COLO829 (cell line): ENCODE measurements at places on chromosomes 12 and 14.

DNA sequence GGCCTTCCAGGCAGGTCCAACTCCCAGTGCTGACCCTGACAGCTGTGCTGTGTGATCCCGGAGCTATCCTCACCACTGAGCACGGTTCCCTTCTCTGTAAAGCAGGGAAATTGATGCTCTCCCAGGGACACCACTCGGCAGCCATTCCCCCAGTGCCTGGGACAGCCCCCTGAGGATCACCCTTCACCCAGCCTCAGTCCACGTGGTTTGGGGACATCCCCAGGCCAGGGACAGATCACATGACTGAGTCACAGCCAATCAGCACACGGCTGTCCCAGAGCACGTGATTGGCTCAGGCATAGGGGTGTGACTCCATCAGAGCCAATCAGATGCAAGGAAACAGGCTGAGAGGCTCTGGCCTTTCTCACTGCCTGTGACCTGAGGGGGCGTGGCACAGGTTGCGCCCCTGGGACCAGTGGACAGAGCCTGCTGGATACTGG, 68.8 kb upstream of the SFSWAP start:
- no peak for DNase-seq

GRCh38 chr12:51997136-51997535, 9.6 kb upstream of the TAMALIN start:
- DNase-seq: no peak

GRCh38 chr12:123946152-123946515, 26.5 kb downstream of the CCDC92 start:
- DNase-seq: no peak

- no peak for DNase-seq
These were observed 89.4 kb downstream of the GALNT9 start for GRCh38 chr12:132239796-132240668.

GRCh38 chr12:41459111-41459905, 271.2 kb downstream of the PDZRN4 start:
- no peak for DNase-seq

- DNase-seq: no peak
These were observed 55.2 kb downstream of the FOS start for GRCh38 chr14:75333606-75334548.

DNA sequence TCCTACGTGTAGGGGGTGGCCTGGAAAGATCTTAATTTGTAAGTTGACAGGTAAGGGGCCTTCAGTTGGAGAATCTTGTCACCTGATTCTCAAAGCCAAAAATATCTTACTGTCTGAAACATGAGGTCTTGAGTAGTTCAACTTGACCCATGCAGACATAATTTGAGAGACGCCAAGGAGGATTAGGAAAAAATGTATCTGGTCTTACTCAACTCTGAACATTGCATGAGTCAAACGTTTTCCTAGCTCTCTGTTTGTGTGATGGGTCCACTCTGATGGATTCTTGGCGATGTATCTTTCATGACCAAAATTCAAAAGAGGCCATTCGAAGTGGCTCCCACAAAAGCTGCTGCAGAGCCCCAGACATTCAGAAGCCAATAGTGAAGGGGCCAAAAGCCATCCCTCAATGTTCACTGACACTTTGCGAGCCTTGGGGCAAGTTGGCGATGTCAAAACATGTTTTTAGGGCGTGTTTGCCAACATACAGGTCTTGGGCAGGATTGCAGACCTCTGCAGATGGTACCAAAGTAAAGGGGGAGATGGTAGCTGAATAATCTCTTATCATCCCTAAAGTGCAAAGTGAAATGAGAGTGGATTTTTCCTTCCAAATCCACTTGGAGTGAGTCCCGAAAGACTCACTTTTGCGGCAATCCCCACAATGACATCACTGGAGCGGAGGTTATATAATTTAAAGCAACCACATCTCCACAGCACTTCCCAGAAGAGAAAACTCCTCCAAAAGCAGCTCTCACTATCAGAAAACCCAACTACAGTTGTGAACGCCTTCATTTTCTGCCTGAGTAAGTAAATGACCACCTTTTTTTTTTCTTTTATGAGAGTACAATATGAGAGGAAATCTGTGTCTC, at the start of gene BDKRB1:
Gene BDKRB1 (plus strand): TSS at position 710 of the 866 bp plus-strand sequence. CDS start 7,473 bp downstream, outside the sequence.
- no peak for DNase-seq

DNA sequence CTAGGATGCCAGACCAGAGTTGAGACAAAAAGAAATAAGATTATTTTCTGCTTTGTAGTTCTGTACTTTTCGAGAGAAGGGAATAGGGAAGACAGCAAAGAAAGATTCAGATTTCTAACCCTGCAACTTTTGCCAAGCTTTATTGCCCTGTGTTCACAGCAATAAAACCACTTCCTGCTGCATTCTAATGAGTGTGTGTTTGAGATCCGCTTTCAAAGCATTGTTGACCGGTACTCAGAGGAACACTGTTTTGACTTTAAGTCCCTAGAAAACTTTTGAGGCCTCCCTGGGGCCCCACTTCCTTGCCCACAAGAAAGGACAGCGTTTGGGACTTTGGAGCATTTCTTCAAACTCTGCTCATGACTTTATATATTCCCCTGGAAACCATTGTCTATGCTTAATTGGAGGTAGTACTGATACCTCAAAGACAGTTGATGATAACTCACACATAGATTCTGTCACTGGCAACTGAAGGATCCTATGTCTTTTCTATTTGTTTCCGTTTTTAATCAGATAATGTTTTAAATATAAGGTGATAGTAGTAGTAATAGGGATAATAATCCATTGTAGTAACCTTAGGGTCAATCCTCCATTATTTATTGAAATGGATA, 1.3 kb downstream of the RNASE6 start:
- no peak for DNase-seq

- no peak for DNase-seq
These were observed 24.2 kb downstream of the PARPBP start for GRCh38 chr12:102144221-102144620.

DNA sequence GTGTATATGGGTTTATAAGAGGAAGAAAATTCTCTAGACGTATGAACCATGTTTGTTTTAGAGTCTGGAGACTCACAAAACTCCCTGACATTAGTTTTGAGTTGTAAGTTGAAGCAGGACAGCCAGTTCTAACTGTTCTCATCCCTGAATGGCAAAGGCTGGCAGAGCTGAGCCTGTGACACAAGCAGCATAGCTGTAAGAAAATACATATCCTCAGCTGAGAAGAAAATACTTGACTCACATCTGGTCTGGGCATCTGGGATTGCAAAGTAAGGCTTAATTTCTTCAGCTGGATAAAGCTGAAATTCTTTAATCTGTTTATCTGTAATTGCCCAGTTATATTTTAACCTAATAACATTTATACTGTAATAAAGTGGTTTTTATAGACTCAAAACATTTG, 156.3 kb downstream of the PELI2 start:
- no peak for DNase-seq

- no peak for DNase-seq
These were observed 17.9 kb downstream of the PACS2 start for GRCh38 chr14:105332350-105332874.

DNA sequence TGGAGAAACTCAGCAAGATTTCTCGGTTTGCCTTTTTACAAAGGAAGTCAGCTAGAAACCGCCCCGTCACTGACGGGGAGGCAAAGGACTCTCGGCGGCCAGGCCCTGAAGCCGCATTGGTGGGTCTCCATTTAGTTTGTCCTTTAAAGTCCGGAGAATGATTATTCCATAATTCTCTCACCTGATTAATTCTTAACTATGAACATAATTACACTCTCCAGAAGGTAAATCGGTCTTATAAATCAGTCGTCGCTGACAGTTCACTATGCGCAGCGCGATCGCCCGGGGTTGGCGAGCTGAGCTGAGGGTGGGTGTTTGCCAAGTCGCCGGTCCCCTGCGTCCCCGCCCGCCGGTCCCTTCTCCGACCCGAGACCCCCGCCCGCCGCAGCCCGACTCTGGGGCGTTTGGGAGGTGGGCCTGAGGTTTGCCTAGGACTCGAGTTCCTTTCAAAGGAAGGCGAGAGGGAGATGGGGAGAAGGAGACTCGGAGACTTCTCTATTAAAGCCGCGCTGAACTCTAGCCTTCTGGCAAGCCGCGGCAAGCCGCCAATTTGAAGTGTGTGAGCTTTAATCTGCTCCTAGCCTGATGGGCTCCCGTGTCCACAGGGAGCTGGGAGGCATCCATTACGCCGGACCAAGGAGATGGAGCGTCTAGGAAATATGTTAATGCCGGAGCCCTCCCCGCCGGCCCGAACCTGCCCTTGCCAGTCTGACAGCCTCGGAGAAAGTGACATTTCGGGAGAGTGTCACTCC, 392.9 kb downstream of the NOVA1 start:
- DNase-seq: no peak

- no peak for DNase-seq
These were observed 70.4 kb upstream of the SFSWAP start for GRCh38 chr12:131640525-131640924.

GRCh38 chr12:2051700-2052621, 826 bp upstream of the CACNA1C start:
- DNase-seq: no peak

DNA sequence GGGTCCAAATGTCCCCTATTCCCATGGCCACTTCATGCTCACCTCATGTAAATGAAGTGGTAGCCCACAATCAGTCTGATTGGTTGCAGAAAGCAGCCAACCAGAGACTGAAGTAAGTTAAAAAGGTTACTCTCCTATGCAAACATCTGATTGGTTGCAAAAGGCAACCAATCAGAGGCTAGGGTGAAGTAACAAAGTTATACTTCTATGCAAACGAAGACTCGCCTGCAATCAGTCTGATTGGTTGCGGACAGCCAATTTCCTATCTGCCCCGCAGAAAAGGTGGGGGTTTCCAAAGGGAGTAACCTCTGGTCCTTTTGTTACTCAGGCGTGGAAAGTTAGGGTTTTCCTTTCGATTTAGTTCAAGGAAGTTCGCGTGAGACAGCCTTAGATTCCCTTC, 208.1 kb upstream of the NEDD1 start:
- peak; percentile 11 for DNase-seq

GRCh38 chr12:66044731-66045130, 85.8 kb downstream of the LLPH start:
- no peak for DNase-seq

- DNase-seq: peak; percentile 80
These were observed 125.7 kb downstream of the TSPAN9 start for GRCh38 chr12:3202734-3203446.

DNA sequence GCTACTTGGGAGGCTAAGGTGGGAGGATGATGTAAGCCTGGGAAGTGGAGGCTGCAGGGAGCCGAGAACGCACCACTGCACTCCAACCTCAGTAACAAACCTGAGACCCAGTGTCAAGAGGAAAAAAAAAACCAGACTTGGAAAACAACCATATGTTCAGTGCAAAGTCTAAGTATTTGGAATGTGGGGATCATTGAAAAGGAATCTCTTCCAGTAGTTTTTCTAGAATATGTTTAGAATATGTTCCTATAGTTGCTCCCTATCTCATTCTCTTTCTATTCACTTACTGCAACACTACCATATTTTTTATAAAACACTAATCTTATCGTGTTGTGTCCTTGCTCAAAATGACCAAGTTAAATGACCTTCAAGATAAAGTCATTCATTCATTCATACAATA, 423.5 kb upstream of the SOX5 start:
- no peak for DNase-seq

DNA sequence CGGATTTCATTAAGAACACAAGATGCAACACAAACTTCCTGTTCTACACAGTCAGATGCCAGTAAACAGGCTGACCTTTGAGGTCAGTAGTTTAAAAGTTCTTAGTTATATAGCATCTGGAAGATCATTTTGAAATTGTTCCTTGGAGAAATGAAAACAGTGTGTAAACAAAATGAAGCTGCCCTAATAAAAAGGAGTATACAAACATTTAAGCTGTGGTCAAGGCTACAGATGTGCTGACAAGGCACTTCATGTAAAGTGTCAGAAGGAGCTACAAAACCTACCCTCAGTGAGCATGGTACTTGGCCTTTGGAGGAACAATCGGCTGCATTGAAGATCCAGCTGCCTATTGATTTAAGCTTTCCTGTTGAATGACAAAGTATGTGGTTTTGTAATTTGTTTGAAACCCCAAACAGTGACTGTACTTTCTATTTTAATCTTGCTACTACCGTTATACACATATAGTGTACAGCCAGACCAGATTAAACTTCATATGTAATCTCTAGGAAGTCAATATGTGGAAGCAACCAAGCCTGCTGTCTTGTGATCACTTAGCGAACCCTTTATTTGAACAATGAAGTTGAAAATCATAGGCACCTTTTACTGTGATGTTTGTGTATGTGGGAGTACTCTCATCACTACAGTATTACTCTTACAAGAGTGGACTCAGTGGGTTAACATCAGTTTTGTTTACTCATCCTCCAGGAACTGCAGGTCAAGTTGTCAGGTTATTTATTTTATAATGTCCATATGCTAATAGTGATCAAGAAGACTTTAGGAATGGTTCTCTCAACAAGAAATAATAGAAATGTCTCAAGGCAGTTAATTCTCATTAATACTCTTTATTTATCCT, 13.5 kb downstream of the PTGER2 start:
- peak; percentile 83 for DNase-seq

GRCh38 chr12:1741154-1741949, 50.5 kb downstream of the ADIPOR2 start:
- DNase-seq: no peak

GRCh38 chr12:64459394-64459891, 7.5 kb downstream of the TBK1 start:
- no peak for DNase-seq

- DNase-seq: no peak
These were observed 258.7 kb upstream of the BTG1 start for GRCh38 chr12:92404259-92404894.

GRCh38 chr12:92989715-92990484, 60.8 kb upstream of the EEA1 start:
- DNase-seq: no peak

- peak; percentile 42 for DNase-seq
These were observed 30.4 kb downstream of the RAP1B start for GRCh38 chr12:68641138-68641537.

DNA sequence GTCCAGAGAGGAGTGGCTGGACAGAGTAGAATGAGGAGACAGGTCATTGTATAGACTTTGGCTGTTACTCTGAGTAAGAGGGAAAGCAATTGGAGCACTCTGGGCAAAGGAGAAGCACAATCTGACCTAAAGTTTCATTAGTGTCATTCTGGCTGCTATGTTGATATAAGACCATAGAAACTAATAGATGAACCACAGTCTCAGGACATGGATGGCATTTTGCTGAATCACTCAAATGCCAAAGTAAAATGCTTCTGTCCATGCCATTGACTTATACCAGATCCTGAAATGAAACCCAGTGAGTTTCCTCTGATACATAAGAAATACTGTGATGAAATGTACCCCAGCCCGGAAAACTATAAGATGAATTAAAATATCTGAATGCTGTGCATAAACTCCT, 65.8 kb upstream of the COCH start:
- no peak for DNase-seq

- peak; percentile 64 for DNase-seq
These were observed 79.6 kb downstream of the EXOC5 start for GRCh38 chr14:57189070-57189469.

DNA sequence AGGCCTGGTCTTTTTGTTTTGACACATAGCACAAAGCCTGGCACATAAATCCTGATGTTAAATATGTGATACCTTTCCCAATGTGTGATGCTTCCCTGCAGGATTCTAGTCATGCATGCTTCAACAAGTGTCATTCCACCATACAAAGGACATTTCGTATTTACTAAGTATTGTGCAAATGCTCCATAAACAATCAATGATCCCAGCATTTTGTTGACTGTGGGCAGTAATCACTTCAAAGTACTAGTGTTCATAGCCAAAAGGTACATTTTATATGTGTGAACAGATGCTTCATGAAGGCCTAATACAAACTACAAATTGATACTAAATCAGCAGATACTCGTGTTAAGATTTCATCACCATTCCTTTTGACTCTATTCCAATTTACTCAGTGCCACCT, 4.4 kb downstream of the CCNB1IP1 start:
- DNase-seq: no peak

GRCh38 chr14:34450542-34450915, 11.5 kb downstream of the SPTSSA start:
- DNase-seq: no peak
